ENCODE measurements at places on chromosomes 13 and 19.

DNA sequence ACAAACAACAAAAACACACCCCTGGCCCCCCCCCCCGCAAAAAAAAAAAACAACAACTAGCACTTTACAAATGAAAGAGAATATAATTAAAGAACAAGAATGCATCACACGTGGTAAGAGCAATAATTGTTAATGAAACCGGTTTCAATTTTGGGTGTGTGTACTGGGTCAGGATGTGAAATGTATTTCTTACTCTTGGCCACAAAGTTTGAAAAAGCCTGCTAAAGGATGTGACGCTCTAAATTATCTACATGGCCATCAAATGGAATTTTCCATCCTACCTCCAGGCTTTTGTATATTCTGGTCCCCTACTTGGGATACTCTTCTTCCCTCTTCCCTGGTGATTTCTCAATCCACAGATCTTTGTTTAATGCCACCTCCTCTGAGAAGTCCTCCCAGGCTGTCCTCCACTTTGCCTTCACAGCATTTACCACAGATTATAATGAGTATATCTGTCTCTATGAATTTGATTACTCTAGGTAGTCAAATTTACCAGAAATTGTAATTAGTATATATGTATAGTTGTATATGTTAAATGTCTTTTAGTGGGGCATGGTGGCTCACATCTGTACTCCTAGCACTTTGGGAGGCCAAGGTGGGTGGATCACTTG lies 2.1 kb downstream of the SARS2 start:
- no peak for DNase-seq

GRCh38 chr19:41801792-41802211 lies 5.4 kb downstream of the CEACAM3 start:
- DNase-seq, result peak; percentile 89

DNA sequence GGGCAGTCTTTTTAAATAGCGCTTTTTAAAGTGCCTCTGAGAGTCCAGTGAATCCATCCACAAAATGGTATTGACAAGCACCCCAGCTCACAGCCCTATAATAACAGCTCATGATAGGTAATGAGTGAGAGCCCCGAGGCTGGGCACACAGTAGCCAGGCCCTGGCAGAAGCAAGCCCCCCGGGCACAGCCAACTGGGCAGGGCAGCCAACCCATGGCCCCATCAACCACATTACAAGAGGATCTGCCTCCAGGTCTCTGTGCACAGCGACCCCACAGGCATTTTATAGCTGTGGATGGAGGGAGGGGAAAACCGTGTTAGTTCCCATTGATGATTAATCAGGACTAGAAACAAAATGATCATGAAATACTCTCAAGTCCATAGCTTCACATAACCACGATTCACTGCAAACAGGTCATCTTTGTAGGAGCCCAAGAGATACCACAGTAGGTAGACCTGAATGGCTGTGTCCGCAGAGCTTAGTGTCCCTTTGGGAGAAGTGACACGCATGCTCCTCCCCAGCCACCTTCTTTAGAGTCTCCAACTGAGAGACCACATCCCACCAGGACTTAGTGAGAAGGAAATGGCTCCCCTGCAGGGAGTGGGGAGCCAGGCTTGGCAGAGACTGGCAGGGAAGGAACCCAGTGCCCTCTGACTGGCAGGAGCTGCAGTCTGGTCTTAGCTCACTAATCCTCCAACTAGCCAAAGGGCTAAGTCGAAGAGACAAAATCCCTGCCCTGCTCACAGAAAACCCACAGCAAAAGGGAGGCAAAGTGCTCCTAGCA lies 4.3 kb upstream of the VSTM2B start:
- no peak for DNase-seq

GRCh38 chr13:29840585-29840984 lies 9.8 kb downstream of the UBL3 start:
- no peak for DNase-seq

DNA sequence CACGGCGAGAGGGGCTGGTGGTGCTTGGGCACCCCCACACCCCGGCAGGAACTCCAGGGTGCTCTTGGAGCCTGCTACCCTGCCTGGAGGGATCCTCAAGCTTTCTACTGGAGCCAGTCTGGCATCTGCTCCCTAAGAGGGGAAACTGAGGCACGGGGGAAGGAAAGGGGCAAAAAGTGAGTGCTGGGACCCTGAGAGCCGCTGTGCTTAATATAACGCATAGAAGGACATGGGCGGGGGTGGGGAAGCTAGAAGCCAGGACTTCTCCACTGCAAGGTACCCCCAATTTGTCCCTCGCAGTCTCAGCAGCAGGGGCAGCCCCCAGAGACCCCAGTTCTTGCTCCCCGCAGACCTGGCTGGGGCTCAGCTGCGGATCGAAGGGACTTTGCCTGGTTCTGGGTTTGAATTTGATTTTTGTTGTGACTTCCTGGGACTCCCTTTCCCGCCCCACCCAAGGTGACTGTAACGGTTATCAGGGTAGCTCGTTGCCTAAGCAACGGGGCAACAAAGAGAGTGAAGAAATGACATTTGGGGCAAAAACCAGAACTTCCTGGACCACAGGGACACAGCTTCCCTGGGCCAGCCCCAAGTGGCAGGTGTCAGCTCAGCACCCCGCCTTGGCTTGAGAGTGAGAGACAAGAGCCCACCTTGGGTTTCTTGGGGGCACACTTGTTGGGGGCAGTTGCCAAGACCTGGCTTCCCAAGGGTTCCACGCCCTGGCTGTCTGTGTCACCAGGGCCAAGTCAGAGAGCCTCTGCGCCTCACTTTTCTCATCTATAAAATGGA lies 638 bp downstream of the ADGRE5 start:
- DNase-seq, result peak; percentile 70

GRCh38 chr13:102900193-102900608 lies 54.4 kb downstream of the ERCC5 start:
- DNase-seq, result no peak

GRCh38 chr13:45219123-45219891 lies 18.5 kb upstream of the KCTD4 start:
- peak; percentile 55 for DNase-seq

DNA sequence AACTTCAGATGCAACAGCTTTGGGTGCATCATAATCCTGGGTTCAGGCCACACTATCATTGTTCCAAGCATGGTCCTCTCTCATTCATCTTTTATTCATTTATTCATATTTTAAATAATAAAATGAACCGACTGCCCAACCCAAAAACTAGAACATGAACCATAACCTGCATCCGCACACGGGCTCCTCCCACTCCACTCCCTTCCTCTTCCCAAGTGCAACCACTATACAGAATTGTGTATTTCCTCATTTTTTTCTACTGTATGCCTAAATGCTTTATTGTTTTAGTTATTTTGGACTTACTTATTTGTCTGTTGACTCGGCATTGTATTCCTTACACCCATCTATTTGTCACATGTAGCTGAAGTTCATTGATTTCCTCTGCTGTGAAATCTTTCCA lies 30.7 kb upstream of the POMP start:
- DNase-seq, result no peak

- no peak for DNase-seq
These were observed 1227.9 kb upstream of the SPRY2 start for GRCh38 chr13:81568824-81569223.

- no peak for DNase-seq
These were observed 17.7 kb downstream of the METTL21C start for GRCh38 chr13:102677122-102677521.

DNA sequence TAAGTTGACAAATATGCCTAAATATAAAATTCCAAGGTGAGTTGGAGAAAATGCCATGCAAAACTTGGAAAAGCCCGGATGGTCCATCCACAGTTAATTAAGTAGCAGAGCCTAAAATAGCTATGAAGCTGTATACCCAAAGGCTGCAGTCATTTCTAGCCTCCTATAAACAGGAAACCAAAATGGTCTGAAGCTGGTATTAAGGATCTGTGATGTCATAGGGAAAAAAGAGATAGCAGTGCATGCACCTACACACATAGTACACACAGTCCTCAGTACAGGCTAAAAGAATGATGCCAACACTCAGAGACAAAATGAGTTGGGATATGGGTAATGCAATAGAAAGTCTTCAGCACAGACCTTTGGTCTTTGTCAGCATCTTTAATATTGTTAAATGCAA lies 736.9 kb downstream of the EFNB2 start:
- no peak for DNase-seq

DNA sequence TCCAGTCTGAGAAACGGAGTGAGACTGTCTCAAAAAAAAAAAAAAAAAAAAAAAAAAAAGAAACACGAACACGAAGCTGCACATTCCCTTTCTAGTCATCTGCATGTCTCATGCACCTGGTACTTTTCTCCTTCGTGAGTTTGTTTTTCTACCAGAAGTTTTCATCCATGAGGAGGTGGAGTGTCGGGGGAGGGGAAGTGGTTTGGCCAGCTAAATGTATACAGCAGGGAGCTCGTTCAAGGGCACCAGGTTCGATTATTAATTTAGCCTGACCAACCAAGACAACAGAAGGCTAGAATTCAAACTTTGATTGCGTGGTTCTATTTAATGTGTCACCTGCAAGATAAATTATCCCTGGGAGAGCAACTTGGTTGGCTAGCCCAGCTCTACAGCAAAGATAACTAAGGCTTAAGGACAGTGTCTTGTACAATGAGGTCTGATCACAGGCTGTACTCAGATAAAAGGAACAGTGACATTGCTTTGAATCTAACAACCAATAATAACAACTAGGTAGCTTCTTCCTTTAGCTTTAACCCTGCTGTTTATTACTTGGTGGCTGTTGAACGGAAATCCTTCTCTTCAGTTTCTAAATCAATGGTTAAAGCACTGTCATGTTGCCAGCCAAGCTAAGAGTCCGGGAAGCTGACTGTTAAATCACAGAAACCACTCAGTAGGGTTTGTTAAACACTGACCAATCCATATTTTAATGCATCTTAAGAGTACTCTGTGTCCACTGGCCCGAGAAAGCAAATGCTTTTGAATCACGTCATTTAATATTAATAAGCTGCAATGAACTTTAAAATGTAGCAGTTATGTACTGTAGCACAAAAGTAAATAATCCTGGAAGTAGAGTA lies 98.4 kb upstream of the STARD13 start:
- no peak for DNase-seq

- DNase-seq, result peak; percentile 12
These were observed 12.2 kb downstream of the TPP2 start for GRCh38 chr13:102608974-102609373.

- peak; percentile 58 for DNase-seq
These were observed 3.0 kb downstream of the PPP6R1 start for GRCh38 chr19:55255618-55256423.

- no peak for DNase-seq
These were observed 6.3 kb downstream of the SIGLEC10 start for GRCh38 chr19:51410950-51411748.

GRCh38 chr13:60095300-60095699 lies 68.4 kb downstream of the DIAPH3 start:
- DNase-seq, result no peak

GRCh38 chr13:38398711-38399493 lies 49.3 kb downstream of the UFM1 start:
- peak; percentile 81 for DNase-seq

- DNase-seq, result no peak
These were observed 332.0 kb downstream of the FGF9 start for GRCh38 chr13:22002893-22003292.

DNA sequence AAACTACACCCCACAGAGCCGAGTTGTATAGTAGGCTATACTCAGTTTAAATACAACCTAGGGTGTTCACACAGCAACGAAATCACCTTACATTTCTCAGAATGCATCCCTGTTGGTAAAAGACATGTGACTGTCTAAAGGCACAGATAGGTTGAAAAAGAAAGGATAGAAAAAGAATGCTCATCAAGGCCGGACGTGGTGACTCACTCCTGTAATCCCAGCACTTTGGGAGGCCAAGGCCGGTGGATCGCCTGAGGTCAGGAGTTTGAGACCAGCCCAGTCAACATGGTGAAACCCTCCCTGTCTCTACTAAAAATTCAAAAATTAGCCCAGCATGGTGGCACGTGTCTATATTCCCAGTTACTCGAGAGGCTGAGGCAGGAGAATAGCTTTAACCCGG lies 3.8 kb upstream of the IL17D start:
- no peak for DNase-seq

GRCh38 chr13:47890146-47890814 lies 110.8 kb downstream of the SUCLA2 start:
- no peak for DNase-seq

- DNase-seq, result no peak
These were observed 10.6 kb upstream of the NUP62 start for GRCh38 chr19:49939721-49940481.

DNA sequence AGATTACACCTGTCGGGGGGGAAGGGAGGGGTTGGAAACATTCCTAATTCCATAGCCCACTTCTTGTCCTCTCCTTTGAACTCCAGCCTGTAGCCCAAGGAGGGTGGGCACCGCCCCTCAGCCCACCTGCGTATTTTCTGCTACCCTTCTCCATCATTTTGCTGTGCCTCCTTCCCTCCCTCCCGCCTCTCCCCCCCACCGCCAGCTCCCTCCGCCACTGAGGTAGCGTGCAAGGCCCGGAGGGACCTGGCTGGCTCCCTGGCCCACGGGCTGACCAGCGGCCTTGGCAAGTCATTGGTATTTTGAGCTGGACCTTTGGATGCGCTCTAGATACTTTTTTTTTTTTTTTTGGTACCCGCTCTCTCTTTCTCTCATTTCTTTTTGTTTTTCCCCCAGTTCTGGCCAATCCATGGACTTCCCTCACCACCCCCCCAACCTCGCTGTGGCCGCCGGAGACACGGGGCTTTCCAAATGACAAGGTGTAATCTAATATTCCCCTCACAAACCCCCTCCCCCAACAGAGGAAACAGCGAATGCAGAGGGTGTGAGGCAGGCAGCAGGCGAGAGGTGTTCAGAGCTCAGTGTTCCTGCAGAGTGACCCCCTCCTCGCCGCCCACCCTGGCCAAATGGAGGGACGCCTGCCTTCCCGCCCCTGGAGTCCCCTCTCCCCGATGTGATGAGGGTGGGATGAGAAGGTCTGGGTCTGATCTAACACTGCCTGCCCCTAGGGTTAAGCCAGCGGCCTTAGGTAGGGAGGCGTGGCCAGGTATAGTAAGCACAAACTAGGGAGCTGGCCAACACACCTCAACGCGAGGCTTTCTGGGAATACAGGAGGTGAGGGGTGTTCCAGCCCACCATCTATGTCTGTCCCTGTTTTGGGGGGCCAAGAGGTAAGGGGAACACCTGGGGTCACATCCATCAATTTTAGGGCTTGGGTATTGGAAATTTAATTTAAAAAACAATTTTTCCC lies 89.2 kb downstream of the PTPRS start:
- DNase-seq, result no peak

DNA sequence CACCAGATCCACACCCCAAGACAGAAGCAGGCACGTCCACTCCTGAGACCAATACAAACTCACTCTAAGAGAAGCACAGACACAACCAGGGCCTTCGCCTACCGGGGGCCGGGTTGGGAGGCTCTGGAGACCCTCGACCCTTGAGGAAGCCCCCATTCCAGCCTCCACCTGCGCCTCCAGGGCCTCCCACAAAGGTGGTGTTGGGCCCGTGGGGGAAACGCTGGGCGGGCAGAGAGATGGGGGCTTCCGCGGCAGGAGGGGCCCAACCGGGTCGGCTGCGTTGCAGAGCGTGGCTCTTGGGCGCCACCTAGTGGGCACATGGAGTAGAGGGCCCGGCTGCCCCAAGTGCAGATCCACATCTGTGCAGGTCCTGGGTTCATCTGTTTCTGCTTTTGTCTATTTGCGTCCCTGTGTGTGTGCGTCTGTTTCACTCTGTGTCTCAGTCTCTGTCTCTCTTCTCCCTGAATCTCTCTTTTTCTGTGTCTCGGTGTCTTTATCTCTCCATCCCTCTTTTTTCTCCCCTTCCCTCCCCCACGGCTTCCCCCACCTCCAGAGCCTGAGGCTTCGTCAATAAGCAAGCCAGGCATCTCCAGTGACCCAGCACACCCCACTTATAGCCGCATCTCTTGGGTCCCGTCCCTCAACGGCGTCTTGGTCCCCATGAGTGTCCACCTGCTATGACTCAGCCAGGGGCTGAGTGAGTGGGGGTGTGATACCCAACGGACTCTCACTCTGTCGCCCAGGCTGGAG lies 10.5 kb upstream of the TINCR start:
- DNase-seq, result peak; percentile 65

- DNase-seq, result no peak
These were observed 12.7 kb upstream of the HNRNPL start for GRCh38 chr19:38862321-38863059.

Data from suppressor macrophage treated with lipopolysaccharide for 4 hours (primary cell).